ENCODE measurements at places on chromosomes 3 and 15. TPM values are rescaled to one million over a fixed set of nuclear protein-coding genes. Genes with fewer than 3 reads are reported as not detected.

DNA sequence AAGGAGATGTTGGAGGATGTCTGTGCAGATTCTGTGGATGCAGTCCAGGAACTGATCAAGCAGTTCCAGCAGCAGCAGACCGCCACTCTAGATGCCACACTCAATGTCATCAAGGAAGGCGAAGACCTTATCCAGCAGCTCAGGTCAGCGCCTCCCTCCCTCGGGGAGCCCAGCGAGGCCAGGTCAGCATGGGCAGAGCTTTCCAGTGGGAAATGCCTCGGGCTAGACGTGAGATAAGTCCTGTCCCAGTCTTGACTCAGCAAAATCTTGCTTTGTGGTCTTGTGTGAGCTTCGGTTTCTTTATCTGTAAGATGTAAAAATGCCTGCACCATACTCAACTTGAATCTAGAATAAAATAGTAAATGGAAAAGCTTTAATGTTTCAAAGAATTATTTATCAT, 335.1 kb upstream of the UMPS start:
- peak; percentile 18 for DNase-seq

DNA sequence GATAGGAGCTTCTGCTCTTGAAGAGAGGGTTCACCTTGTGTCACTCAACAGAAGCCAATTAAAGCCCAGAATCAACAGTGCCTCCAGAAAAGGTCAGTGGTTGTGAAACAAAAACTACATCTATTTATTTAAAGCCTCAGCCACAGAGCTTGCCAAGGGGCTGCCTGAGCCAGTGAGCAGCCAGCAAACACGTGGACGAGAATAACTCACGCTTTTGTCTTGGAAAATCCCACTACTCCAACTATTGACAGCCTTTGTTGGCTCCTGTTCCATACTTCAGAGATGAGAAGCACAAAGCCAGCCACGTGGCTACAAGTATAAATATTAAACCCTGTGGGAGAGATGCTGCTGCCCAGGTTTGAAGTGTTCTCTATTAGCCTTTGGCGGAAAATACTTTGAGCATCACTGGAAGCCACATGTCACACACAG, 10.3 kb downstream of the GPR156 start:
- no peak for DNase-seq

- peak; percentile 84 for DNase-seq
Measured at GRCh38 chr3:176950743-176951142, 246.5 kb downstream of the TBL1XR1 start.

ARHGAP11A gene
- 47.3 TPM for total RNA-seq

- DNase-seq = no peak
Measured at GRCh38 chr3:160564949-160565441, 376 bp downstream of the KPNA4 start.

PLCL2 gene
- total RNA-seq = 3.3 TPM

GPR156 gene
- 1.6 TPM for total RNA-seq

GRCh38 chr3:128338536-128339330, 128.0 kb downstream of the DNAJB8 start:
- DNase-seq = no peak

- DNase-seq = peak; percentile 93
Measured at GRCh38 chr3:186241910-186242821, 119.9 kb downstream of the DGKG start.

DNA sequence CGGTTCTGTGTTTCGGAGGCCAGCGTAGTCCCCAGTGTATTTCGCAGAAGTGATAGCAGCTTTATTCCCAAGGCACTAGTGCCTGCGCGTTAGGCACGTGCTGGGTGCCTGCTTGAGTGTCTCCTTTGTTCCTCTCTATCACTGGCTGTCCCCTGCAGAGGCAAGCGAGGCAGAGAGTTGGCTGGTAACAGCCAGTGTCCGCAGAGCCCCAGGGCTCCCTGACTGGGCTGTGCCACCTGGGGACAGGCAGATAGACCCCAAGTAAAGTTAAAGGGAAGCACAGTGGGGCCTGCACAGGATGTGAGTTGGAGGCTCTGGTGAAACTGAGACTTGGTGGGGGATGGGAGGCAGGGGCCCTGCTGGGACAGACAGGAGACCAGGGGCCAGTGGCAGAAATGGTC, 50.7 kb downstream of the APBA2 start:
- no peak for DNase-seq

DNA sequence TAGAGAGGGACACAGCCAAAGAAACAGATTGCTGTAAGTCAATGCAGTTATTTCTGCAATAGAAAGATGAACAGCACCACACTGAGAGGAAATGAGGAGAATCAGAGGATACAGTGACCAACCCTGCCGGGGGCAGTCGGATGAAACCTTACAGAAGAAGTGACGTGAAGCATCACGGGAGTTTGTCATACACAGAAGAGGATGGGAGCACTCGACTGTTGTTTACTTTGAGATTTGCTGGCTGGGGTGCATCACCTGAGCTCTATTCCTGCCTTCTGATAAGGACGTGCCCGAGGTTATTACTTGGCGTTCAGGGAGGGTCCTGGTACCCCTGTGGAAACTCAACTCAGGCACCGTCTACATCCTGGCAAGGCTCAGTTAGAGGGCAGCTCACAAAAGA, 45.4 kb downstream of the MAGEF1 start:
- no peak for DNase-seq

DNA sequence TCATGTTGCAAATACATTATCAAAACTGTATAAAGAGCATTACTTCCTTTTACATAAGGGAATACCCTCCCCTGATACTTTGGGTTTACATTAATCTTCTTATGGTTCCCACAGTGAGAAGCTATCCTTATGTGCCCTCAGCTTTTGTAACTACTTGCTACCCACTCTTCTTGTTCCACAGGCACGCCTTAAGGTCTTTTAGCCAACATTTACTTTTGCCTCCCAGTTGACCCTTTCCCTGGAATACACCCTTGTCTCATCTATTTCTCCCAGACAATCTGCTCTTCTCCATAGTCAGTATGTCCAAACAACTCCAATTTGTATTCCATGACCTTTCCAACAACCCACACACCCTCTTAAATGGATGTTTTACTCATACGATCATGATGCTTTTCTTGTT, 116.8 kb upstream of the COL8A1 start:
- DNase-seq = no peak

GRCh38 chr3:108295421-108296175, 750 bp upstream of the HHLA2 start:
- DNase-seq = no peak

GRCh38 chr3:86245360-86245759, 745.6 kb downstream of the VGLL3 start:
- no peak for DNase-seq

GRCh38 chr3:197302696-197303341, 4.4 kb upstream of the DLG1 start:
- DNase-seq = peak; percentile 38

GRCh38 chr15:49288391-49288790, 118.3 kb downstream of the GALK2 start:
- no peak for DNase-seq

BTLA gene
- not detected for total RNA-seq

CPLX3 gene
- total RNA-seq = not detected

DNA sequence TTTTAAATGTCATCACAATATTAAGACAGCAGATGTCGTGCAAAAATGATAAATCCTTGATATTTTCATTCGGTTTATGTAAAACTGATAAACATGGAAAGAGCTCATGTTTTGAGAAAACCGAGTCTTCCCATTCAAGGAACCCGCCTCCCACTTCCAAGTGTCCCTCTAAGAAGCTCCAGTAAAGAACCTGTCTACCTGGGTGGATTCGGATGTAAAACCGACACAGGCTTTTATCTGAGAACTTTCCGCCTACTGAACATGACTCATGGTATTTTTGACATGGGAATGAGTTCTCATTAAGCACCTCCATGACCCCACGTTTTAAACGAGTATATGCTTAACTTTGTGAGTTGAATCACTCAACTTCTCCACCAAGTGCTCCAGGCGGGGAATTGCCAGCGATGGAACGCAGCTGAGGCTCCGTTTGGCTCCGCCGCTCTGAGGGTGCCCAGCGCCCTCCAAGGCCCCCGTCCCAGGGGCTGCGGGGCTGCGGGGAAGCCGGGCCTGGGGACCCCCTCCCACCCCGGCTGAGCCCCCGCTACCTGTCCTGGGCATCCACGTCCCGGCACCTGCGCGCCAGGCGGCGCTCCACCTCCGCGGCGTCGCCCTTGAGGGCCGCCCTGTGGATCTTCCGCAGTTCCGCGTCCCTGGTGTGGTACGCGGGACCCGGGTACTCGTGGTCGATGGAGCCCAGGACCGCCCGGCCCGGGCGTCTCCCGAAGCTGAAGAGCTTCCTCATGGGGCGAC, 119.9 kb downstream of the LMLN start:
- no peak for DNase-seq

NPAP1 gene
- total RNA-seq = not detected

DNA sequence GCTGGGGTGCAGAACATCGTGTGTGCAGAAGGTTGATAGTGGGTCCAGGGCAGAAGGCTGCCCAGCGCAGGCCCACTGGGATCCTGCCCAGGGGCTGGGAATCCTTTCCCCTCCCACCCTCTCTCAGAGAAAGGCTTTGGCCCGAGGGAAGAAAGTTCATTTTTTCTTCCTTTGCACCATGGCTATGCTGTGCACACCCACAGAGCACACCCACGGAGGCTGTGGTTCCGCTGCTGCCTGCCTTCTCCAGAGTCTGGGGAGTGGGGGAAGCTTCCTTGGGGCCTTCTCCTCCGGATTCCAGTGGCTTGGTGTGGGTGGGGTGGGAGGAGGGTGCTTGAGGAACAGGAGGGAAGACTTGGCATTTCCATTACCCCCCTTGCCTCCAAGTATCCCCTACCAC, 7.0 kb upstream of the PRKCD start:
- DNase-seq = no peak

- no peak for DNase-seq
Measured at GRCh38 chr15:72397796-72398588, at the start of gene TMEM202. TSS of gene TMEM202 (plus strand) at chr15:72398305. CDS start at chr15:72398327, 22 bp downstream.

SLC28A1 gene
- total RNA-seq = not detected

DNA sequence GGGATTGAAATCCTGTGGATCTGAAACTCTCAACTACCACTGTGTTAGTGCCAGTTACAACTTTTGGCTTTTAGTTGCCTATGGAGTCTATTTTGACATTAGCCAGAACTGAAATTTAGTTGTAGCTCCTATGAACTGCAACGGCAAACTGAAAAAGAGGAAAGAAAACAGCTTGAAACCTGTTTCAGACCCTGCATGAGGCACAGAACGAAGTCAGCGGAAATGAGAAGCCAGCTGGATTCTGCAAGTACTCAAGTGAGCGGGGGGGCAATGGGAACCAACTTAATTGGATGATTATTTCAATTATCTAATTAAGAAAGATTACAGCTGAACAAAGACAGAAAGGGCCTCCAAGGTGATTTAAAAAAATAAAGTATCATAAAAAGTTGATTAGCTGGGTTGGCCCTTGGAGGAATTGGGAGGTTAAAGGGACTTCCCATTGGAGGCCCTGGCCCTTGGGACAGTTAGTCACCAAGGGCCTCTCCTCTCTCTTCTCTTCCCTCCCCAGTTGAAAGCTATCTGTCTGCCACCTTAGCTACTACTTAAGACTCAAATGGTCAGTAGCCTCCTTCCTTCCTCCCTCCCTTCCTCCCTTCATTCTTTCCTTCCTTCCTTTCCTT, 352.1 kb downstream of the SHQ1 start:
- DNase-seq = no peak

- DNase-seq = no peak
Measured at GRCh38 chr15:40050788-40051470, 11.9 kb upstream of the SRP14 start.

GRCh38 chr15:98419173-98419780, 229.1 kb upstream of the IGF1R start:
- DNase-seq = no peak

DNA sequence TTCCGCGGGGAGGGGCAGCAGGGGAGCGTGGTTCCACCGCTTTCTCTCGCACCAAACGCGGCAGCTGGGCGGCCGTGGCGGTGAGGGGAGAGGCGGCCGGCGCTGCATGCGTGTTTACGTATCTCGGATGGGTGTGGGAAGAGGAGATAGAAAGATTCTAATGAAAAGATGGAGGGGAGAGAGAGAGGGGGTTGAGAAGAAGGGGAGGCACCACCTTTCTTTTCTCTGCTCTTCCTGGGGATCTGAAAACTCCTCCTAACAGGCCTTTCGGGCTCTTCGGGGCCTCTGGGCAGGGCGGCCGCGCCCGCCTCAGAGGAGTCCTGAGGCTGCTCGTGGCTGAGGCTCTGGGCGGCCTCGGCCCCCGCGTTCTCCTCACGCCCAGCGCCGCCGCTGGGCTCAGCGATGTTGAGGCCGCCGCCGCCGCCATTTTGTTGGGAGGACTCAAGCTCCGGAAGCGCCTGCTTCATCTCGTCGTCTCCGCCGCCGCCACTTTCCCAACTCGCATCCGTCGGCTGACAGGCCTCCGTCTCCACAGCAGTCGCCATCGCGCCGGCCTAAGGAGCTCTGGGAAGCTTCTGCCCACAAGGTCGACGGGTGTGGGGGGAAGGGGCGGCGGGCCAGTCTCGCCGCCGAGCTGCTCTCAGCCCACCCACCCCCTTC, 473 bp downstream of the TASOR start:
- DNase-seq = peak; percentile 54

MRAS gene
- total RNA-seq = 32.7 TPM

GRCh38 chr3:110767838-110768237, 303.8 kb upstream of the NECTIN3 start:
- DNase-seq = no peak

ACP3 gene
- not detected for total RNA-seq

- no peak for DNase-seq
Measured at GRCh38 chr15:60731583-60732130, 252.7 kb upstream of the ICE2 start.

GRCh38 chr15:72319360-72319984, 485 bp downstream of the CELF6 start:
- DNase-seq = peak; percentile 45

GRCh38 chr15:24627443-24627842, 48.1 kb upstream of the NPAP1 start:
- DNase-seq = no peak

ECE2 gene
- not detected for total RNA-seq

- no peak for DNase-seq
Measured at GRCh38 chr15:33277689-33278088, 33.1 kb upstream of the RYR3 start.

- peak; percentile 95 for DNase-seq
Measured at GRCh38 chr15:52261498-52262242, 33.9 kb downstream of the MYO5C start.

DNA sequence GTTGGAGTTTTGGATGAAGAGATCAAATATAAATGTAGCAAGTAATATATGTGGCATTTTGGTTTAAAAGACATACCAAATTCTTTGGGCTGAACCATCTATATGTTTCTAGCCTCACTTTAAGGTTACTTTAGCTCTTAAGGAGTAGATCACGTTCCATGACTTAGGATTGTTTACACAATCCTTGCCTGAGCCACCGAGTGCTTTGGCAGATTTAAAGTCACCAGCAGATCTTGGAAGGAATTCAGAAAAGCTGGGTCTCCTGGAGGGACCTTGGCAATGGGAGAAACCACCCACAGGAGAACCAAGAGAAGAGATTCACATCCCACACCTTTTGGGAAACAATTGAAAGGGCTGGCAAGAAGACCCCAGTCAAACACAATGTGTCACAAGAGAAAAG, 54.5 kb downstream of the TM4SF18 start:
- no peak for DNase-seq

DNA sequence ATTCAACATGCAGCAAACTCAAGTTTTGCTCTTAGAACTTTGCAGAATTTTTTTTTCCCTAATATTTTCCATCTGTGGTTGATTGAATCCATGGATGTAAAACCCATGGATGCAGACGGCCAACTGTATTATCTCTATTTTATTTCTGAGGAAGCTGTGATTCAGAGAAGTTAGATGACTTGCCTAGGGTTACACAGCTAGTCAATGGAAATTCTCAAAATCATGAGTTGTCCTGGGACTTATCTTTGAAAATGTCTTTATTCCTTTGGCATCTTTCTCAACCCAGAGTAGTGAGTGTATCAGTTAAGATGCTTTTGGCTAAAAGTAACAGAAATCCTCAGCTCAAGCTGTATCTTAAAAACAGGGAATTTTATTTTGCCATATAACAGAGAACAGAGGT, 107.9 kb upstream of the GALNT15 start:
- no peak for DNase-seq

All from A172 (cell line).